Camera-type eye (tissue), 1 donor: ENCODE measurements at places on chromosomes 5 and 9. TPM values are rescaled to one million over a fixed set of nuclear protein-coding genes. Genes with fewer than 3 reads are reported as not detected.

FOXD4L4 gene
- 0.22 TPM for total RNA-seq

CCL28 gene
- 13.4 TPM for total RNA-seq

IFNA21 gene
- not detected for total RNA-seq

AK1 gene
- 38.4 TPM for total RNA-seq

COL5A1 gene
- 407 TPM for total RNA-seq
